ENCODE measurements at places on chromosomes 4 and X.

GRCh38 chr4:20676501-20677197 lies 23.6 kb upstream of the PACRGL start:
- no peak for DNase-seq

GRCh38 chr4:93776386-93777080 lies 52.0 kb upstream of the ATOH1 start:
- no peak for DNase-seq

DNA sequence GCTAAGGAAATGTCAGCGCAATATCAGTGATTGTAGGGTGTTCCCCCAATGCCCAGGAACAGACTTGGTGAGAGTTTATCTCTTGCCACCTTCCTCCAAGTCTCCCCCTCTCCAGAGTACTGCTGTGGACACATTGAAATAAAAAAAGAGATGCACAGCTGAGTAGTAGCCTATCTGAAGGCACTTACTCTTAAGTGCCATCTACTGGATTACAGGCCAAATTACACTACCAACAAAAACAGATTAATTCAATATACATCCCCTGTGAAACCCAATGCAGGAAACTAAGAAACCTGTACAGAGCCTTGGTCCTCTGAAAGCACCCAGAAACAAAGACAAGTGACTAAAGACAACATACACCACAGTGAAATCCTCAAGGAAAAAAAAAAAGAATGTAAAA lies 460.3 kb downstream of the ZIC3 start:
- DNase-seq, result no peak

- DNase-seq, result no peak
These were observed 143.9 kb downstream of the PJA1 start for GRCh38 chrX:69021141-69021960.

GRCh38 chrX:153703036-153703370 lies 15.3 kb downstream of the SLC6A8 start:
- no peak for DNase-seq

GRCh38 chr4:117481742-117482141 lies 396.4 kb upstream of the TRAM1L1 start:
- no peak for DNase-seq

DNA sequence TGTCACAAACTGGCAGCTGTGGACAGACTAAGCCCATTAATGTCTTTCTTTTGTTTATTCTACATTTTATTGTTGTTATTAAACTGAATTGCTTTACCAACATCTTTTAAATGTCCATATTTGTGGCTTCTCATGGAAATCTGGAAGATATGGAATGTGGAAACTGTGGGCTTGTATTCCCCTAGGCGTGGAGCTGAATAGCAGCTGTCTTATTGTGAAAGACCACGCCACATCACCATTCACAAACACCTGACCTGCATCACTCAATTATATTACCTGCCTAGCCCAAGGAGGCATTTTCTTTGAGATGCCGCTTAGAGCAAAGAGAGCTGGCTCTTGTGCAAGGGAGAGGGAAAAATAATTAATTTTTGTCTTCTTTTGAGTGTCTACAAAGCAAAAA lies 96.9 kb upstream of the GPRIN3 start:
- no peak for DNase-seq

GRCh38 chr4:111847296-111848008 lies 297.8 kb upstream of the FAM241A start:
- DNase-seq, result no peak

- no peak for DNase-seq
These were observed 791 bp downstream of the GUCY1B1 start for GRCh38 chr4:155759372-155760252.

GRCh38 chrX:9867226-9867625 lies 81.0 kb downstream of the SHROOM2 start:
- DNase-seq, result no peak

- DNase-seq, result no peak
These were observed 55.1 kb upstream of the GUCY1A1 start for GRCh38 chr4:155611501-155611900.

DNA sequence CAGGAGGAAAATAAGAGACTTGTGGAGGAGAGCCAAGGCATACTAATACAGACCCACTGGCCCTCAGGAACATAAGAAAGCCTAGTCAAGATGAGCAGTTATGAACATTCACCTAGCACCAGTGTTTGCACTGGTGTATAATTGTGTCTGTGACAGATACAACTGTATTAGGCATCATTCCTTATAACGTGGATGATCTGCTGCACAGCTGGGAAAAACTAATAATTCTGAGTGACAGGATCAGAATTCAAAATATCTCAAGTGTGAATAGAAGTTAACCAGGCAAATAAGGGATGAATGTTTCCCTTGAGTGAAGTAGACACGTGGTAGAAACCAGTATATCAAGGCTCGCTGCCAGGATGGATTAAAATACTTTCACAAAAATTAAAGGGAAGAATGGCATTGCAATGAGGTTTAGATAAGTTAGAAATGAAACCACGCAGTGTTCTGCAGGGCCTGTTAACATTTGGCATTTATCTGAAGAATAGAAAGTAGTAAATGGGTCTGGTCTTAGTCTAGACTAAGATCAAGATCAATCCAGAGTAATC lies 325.9 kb downstream of the EPHA5 start:
- no peak for DNase-seq

DNA sequence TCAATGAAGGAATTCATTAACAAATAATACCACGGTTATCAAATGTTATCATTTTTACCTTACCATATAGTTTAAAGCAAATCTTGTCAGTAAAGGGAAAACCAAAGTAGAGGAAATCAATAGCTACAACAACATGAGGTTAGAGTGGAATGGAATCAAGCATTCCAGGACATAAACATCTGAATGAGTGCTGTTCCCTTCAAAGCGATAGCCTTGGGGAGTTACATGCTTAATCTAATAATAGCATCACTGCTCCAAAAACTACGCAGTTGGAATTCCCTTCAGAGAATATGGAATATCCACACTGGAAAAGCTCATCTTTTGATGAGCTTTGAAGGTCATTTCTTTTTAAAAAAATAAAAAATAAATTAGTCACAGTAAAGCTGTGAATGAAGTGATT lies 31.2 kb downstream of the PDE5A start:
- no peak for DNase-seq

GRCh38 chrX:13151828-13152517 lies 107.6 kb upstream of the FAM9C start:
- no peak for DNase-seq

GRCh38 chr4:171846232-171846631 lies 33.0 kb downstream of the GALNTL6 start:
- no peak for DNase-seq

GRCh38 chrX:129025376-129025775 lies 497.9 kb downstream of the SMARCA1 start:
- no peak for DNase-seq

GRCh38 chr4:167897116-167897515 lies 195.2 kb upstream of the ANXA10 start:
- no peak for DNase-seq

DNA sequence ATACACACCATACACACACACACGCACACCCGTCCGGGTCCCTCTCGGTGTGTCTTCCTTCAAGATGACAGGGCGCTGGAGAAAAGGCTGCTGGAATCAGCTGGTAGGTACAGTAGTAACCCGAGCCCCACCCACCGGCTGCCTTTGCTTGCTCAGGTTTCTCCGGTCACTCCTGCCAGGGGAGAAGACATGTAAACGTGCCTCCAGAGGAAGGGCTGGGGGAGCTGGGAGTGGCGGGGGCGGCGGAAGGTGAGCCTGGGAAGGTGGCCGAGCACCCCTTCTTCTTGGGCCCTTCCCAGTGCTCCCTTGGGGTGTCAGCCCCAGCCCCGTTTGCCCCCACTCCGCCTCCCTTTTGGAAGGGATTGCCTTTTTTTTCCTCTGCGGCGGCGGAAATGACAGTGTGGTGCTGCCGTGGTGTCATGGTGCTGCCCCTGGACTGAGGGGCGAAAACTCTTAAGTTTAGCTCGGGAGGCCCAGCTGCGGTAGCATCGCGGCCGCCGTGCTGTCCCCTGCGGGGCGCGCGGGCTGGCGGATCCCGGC lies at the start of gene MID2:
MID2 (plus strand) TSS at position 169 of the 540 bp plus-strand sequence. CDS start 561 bp downstream, outside the sequence.
- peak; percentile 29 for DNase-seq

GRCh38 chrX:97021680-97022079 lies 138.0 kb downstream of the RPA4 start:
- DNase-seq, result no peak

GRCh38 chr4:185685804-185686203 lies 126.2 kb downstream of the SORBS2 start:
- DNase-seq, result no peak

- no peak for DNase-seq
These were observed 54.8 kb upstream of the RBMXL3 start for GRCh38 chrX:115134382-115134781.

DNA sequence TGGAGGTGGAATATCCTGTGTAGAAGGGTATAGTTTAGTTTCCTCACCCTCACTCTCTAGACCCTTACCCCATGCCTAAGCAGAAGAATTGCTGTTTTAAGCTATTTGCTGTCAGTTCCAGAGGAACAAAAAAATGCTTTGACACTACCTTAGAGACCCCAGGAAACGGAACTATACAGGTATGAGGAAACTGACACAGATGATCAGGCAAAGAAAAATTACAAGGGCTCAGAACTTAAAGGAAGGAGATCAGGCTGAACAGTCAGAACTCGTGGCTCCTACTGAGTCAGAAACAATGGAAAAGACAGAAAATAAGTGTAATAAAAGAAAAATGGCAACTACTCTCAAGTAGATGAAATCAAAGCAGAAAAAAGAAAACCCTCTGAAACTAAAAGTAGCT lies 65.6 kb downstream of the BANK1 start:
- no peak for DNase-seq

- no peak for DNase-seq
These were observed 159.1 kb downstream of the AFF2 start for GRCh38 chrX:148659481-148659880.

- DNase-seq, result no peak
These were observed 306.5 kb downstream of the PRDM5 start for GRCh38 chr4:120616041-120616440.

DNA sequence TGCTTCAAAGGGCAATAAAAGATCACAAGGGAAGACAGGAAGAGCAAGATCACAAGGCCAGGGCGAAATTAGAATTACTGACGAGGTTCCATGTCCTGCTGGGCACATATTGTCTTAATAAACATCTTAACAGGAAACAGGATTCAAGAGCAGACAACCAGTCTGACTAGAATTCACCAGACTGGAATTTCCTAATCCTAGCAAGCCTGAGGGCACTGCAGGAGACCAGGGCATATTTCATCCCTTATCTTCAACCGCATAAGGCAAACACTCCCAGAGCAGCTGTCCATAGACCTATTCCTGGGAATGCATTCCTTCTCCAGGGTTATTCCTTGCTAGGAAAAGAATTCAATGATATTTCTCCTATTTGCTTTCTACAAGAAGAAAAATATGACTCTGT lies 12.4 kb upstream of the TDO2 start:
- no peak for DNase-seq

- DNase-seq, result no peak
These were observed 1304.0 kb downstream of the FAM133A start for GRCh38 chrX:94977986-94978385.

DNA sequence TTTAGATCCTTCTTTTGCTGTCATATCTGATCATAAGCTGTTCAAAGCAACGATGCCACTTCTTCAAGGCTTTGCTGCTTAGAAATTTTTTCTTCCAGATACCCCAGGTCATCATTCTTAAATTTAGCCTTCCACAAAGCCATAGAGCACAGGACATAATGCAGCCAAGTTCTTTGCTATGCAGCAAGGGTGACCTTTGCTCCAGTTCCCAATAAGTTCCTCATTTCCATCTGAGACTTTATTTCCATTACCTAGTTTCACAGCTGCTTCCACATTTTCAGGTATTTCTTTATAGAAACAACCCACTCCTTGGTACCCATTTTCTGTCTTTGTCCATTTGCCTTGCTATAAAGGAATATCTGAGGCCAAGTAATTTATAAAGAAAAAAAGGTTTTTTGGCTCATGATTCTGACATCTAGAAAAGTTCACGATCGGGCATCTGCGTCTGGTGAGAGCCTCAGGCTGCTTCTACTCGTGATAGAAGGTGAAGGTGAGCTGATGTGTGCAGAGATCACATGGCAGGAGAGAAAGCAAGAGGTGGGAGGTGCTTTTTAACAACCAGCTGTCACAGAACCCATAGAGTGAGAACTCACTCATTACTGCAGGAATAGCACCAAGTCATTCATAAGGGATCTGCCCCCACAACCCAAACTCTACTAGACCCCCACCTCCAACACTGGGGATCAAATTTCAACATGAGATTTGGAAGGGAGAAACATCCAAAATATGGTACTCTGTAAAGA lies 11.8 kb upstream of the TASL start:
- no peak for DNase-seq

GRCh38 chrX:70336767-70337166 lies 46.9 kb downstream of the KIF4A start:
- DNase-seq, result no peak

DNA sequence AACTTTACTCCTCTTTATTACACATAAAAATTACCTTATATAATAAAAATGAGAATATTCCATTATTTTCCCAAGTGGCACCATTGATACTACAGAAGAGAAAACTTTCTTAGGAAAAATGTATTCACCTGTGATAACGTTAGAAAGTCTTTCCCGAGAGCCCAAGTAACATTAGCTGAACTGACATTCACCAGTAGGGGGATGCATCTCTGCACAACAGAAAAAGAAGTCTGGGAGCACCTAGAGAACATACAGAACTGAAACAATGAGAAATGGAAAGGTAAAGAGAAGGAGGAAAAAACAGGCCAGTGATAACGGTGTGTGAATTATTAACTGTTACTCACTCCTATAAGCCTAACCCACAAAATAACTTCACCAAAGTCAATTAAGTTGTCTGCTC lies 423.3 kb downstream of the CENPC start:
- DNase-seq, result no peak

DNA sequence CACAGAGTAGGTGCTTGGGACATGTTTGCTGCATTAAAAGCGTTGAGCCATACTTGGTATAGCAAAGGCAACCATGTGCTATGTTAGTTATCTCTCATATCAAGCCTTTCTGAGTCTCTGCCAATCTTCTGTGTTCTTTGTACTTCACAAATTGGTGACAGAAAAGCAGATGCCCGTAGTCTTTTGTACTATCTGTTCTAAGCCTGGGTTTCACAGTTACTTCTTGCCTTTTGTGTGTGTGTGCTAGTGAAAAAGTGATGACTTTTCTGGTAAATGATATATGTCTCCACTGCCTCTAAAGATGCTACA lies 16.1 kb upstream of the KLHL2 start:
- DNase-seq, result no peak

DNA sequence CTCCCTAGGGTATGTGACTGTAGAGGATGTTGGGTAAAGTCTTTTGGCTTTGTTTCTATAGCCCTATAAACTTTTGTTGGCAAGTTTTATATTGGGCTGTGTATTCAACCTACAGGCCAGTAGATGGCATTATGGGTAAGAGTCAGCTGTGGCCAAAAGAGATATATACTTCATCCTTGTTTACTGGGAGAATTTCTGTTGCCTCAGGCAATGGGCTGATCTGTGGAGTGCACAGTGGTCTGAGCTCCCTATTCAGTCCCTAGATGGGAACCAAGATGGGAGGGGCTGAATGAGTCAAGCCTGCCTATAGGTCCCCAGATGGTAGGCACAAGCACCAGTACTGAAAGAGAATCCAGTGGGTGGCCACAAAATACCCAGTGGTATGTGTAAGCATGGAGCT lies 580.6 kb downstream of the EPHA5 start:
- no peak for DNase-seq

GRCh38 chrX:68989865-68990606 lies 161.2 kb downstream of the EFNB1 start:
- DNase-seq, result no peak

Measured in activated T-helper 9 cell treated with anti-CD3 and anti-CD28 coated beads, Interleukin-2, amount 50 U/mL, for 16 hours (primary cell).